ENCODE measurements at places on chromosomes 5 and 9.

DNA sequence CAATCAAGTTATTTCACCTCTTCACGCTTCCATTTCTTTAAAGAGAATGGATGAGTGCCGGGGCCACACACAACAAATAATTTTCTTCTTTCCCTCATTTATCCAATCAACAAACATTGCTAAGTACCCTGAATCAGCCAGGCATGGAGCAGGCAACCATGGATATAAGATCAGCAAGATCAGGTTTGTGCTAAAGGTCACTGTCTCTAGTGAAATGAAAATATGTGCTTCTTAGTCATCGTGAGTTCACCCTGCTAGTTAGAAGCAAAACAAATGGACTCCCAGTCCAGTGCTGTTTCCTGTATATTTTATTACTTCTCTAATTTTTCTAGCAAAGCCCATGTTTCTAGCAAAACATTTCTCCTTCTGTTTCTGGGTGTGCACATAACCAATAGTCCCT lies 629.2 kb downstream of the BNC2 start:
- no peak for DNase-seq

- no peak for DNase-seq
Measured at GRCh38 chr5:157516006-157516405, 56.0 kb downstream of the NIPAL4 start.

DNA sequence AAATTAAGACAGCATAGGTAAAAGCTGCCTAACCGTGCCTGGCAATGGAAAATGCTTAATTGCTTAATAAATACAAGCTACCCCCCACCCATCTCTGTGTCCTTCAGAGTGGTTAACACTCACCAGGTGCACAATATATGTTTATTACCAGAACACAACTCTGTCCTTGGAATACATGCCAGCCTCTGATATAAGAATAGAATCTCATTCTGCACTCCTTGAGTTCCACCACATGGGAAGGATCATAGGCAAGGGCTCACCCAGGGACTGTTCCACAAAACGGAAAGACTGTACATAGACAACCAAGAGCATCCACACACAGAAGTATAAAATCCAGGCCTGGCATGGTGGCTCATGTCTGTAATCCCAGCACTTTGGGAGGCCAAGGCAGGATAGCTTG lies 91.4 kb downstream of the STRBP start:
- DNase-seq: no peak

DNA sequence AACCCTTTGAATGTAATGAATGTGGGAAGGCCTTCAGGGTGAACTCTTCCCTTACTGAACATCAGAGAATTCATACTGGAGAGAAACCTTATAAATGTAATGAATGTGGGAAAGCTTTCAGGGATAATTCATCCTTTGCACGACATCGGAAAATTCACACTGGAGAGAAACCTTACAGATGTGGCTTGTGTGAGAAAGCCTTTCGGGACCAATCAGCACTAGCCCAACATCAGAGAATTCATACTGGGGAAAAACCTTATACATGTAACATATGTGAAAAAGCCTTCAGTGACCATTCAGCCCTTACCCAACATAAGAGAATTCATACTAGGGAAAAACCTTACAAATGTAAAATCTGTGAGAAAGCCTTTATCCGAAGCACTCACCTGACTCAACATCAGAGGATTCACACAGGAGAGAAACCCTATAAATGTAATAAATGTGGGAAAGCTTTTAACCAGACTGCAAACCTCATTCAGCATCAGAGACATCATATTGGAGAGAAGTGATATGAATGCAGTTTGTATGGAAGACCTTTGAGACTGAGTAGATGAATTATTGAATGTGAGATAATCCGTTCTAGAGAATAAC lies 24.6 kb downstream of the ZNF454 start:
- DNase-seq: no peak

DNA sequence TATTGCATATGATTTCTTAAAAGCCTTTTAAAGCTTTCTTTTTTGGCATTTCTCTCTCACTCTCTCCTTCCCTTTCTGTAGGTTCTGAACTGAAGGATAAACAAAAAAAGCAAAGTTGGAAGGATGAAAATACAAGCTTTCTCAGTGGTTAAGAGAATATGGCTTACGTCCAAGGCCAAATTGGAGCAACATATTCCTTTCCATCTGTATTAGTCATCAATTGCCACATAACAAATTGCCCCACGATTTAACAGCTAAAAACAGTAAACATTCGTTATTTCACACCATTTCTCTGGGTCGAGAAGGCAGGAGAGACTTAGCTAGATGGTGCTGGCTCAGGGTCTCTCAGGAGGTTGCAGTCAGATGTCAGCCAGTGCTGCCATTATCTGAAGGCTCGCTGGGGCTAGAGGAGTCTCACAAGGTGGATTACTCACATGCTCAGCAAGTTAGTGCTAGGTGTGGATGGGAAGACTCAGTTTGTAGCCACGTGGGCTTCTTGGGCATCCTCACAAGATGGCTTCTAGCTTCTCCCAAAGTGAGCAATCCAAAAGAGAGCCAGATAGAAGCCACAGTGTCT lies 2.0 kb upstream of the ROR2 start:
- DNase-seq: no peak

DNA sequence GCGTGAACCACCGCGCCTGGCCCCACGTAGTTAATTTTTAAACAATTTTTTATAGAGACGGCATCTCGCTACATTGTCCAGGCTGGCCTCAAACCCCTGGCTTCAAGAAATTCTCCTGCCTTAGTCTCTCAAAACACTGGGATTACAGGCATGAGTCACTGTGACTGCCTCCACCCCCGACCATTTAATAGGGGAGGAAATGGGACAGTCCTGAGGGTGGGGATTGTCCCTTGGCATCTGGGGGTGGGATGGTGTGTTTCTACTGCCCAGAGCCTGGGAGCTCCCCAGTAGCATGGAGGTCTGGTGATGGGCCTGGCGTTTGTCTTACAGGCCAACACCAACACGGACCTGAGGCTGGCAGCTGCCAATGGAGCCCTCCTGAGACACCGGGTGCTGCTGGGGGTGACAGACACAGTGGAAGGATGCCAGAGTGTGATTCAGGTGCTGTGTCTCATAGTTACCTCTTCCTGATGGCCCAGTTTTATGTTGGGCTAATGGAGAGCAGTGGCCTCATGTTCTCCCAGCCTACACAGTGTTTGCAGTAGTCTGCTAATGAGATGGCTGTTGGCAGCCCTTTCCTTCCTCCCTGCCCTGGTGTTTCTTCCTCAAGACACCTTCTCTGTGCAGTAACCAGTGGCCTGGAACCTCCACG lies 22.5 kb downstream of the TMEM268 start:
- DNase-seq: no peak

- DNase-seq: peak; percentile 41
Measured at GRCh38 chr9:14692470-14693250, 572 bp downstream of the ZDHHC21 start.

DNA sequence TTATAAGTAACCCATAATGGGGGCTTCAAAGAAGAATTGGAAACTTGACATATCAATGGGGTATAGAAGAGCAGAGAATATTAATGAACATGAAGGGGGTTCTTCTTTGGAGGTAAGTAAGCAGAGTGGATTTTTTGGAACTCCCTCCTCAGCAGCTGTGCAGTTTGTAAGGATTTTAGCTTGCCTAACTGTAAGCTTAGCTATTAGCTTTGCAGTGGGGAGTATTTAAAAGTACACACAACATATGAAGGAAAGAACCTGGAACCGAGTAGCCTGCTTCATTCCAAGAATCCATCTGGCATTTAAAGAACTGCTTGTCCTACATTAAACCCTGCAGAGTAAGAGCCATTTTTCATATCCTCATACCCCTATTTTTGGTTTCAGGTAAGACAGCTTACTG lies 2.2 kb upstream of the PBX3 start:
- DNase-seq: no peak

DNA sequence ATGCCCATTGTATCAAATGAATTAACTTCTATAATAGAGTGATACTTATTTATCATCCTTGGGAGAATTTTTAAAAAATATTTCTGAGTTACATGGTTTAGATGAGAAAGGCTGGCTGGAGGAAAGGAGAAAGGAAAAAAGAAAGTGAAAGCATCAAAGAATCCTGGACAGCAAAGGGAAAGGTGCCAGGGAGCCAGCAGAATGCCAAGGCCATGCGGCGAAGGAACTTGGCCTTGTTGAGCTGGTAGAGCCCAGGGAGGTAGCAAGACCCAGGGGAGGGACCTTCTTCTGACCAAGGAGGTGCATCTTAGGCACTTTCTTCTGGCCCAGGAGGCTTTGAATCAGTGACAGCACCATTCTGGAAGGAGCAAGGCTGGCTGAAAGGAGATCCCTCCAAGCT lies 240.5 kb downstream of the ENC1 start:
- no peak for DNase-seq

- DNase-seq: no peak
Measured at GRCh38 chr5:115194676-115195075, 25.0 kb upstream of the TRIM36 start.

- DNase-seq: no peak
Measured at GRCh38 chr5:132504746-132505145, 14.2 kb upstream of the IRF1 start.

GRCh38 chr5:107705402-107706014 lies 34.8 kb upstream of the EFNA5 start:
- no peak for DNase-seq

GRCh38 chr5:89769975-89770374 lies 639.6 kb downstream of the CETN3 start:
- no peak for DNase-seq

GRCh38 chr9:111429175-111429574 lies 55.0 kb downstream of the ECPAS start:
- no peak for DNase-seq

DNA sequence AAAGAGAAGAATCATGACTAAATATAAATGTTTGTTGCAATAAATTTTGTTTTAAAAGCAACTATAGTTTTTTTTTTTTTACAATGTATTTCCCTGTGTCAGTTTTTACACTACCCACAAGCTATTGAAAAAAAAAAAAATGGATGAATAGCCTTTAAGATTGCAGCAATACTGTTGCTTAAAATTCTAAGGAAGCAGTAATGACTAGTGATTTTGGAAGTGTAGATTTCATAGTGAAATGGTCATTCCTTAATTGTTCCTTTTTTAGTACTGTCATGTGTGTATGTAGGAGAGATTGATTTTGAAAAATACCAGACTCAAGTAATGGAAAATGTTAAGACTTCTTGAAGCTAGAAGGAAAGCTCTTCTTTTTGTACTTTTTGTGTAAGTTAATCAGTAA lies 53.1 kb downstream of the NDUFS4 start:
- no peak for DNase-seq

DNA sequence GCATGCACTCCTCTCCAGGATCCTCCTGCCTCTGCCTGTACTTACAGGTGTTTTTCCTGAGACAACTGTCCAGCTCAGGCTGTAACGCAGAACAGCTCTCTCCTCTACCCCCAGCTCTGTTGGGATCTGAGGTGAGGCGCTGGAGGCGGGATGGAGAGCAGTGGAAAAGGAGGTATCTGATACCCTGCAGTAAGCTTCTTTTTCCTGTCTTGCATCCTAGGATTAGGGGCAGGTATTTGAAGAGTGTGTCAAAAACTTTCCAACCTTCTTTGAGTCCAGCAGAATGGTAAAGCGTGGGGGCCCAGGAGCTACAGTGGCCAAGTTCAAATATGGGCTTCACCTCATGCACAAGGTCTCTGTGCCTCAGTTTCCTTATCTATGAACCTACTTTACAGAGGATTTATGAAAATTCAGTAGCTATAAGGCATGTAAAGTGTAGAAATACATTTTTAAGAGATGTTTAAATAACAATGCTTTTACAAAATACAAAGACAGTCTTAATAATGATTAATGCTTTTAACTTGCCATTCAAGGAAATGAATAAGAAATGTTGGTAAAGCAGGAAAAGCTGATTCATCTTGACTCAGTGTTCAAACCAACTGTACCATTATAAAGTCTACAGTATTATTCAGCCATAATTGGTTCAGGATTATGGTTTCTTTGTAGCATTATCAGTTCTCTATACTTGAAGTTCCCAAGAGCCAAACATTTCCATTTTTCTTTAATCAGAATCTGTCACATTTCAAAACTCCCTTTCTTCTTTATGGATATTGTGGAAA lies 26.1 kb downstream of the MAP1B start:
- DNase-seq: no peak

DNA sequence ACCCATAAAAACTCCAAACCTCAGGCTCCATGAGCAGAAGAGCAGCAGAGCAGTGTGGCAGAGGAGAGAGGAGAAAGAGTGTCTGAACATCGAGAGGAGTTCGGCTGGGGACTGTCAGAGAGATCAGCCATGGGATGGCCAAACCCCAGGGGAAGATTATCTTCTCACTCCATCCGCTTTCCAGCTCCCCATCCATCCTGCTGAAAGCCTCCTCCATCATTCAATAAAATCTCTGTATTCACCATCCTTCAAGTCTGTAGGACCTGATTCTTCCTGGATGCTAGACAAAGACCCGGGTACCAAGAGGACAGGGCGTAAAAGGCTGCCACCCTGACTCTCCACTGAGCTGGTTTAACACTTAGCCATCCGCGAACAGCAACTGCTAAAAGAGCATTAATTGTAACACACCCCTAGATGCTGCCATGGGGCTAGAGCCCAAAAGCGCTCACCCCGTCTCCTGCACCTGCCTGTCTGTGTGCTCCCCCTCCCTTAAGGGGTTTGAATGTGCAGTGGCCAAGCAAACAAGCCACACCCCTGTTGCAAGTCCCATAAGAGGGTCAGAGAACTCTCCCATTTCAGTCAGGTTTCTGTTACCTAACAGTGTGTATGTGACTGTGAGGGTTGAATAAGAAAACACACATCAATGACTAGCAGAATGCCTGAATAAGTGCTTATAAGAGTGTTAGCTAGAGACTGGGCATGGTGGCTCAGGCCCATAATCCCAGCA lies 13.9 kb upstream of the SELENOP start:
- DNase-seq: no peak

GRCh38 chr9:70392189-70392588 lies 22.3 kb downstream of the KLF9 start:
- DNase-seq: peak; percentile 58

- peak; percentile 76 for DNase-seq
Measured at GRCh38 chr5:43396762-43397304, 15.4 kb downstream of the CCL28 start.

GRCh38 chr5:141356133-141356532 lies 1.3 kb downstream of the PCDHGA4 start:
- no peak for DNase-seq

GRCh38 chr5:111548992-111549649 lies 36.8 kb upstream of the STARD4 start:
- no peak for DNase-seq

- peak; percentile 4 for DNase-seq
Measured at GRCh38 chr5:57349214-57349613, 133.4 kb downstream of the ACTBL2 start.

GRCh38 chr5:165127941-165128340 lies 1622.5 kb downstream of the MAT2B start:
- no peak for DNase-seq

Data from hematopoietic multipotent progenitor cell treated with erythropoietin and hydrocortisone succinate and interleukin-3 and kit ligand, for 6 days (in vitro differentiated cells).